Thoracic aorta (tissue), 2 donors: ENCODE measurements at places on chromosomes 5 and 9.

GRCh38 chr5:131430794-131431193 lies 166.9 kb downstream of the CDC42SE2 start:
- no peak for DNase-seq

- DNase-seq = no peak
Measured at GRCh38 chr9:104553261-104553660, 15.7 kb upstream of the OR13C8 start.

DNA sequence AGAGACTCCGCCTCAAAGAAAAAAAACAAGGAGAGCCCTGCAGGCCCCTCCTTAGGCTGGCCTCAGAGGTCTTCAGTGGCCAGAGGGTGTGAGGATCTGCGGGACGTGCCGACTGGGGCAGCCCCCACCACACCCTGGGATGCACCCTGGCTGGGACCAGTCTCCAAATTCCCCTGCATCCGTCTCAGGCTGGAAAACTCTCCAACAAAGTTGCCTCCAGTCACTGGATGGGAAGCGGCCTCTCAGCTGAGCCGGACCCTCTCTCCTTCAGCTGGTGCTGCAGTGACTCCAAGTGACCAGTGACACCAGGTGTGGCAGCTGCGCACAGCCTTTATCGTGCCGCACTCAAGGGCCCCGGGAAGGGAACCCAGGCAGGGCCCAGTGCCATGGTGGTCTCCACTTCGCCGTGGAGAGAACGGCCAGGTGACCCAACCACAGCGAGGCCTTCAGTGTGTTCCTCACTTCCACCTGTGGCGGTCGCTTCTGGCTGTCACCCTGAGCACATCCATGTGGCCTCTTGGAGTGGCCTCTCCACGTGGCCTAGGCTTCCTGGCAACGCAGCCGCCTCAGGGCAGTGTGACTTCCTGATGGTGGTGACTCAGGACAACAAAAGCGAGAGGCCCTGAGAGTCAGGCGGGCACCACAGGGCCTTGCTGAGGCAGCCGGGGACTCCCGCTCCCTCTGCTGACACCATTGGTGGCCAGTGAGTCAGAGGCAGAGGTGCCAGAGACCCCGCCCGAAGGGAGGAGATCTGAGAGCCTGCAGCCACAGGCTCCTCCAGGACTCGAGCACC lies 19.3 kb upstream of the CAMSAP1 start:
- no peak for DNase-seq

- DNase-seq = no peak
Measured at GRCh38 chr5:28517691-28518090, 1479.3 kb upstream of the CDH9 start.

DNA sequence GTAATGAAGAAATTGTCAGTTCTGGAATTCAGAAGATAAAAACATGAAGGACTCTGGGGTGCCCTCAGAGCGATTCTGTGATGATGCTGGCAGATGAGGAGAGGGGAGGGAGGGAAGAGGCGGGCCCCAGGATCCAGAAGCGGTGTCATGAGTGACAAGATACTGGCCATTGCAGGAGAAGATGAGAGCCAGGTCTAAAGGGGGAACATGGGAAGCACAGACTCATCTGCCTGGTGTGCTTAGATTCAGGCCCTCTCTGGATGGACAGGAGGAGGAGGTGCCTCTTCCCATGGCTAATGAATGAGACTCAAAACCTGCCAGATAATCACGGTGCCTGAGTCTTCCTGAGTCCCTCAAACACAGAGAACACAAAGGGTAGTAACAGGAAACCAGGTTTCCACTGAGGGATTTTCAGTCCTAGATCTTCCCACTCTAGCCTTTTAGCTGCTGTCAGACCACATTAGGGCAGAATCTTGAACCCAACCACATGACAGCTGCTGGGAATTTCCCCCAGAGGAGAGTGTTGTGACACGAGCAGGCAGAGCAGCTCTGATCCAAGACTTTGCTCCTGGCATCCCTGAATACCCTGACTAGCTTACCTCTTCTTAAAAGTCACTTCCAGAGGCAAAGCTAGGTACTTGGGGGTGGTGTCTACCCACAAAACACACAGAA lies 28.2 kb upstream of the HSPA9 start:
- no peak for DNase-seq

DNA sequence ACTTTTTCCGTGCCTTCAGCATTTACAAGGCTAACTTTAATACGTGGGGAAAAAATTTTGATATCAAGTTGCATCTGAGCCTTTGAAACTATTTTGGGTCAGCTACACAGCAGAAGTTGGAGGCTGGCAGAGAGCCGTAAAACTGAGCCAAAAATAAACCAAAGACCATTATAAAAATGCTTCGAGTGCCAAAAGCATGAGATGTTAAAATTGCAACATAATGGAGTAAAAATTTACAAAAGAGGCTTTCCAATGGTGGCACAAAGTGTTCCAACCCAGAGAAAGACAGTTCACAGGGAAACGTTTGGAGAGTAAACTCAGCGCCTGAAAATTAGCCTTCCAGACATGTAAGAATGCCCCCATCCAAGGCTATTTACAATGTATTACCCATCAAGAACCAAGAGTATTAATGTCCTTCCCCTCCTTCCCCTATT lies 190.3 kb downstream of the TLE1 start:
- peak; percentile 25 for DNase-seq

- no peak for DNase-seq
Measured at GRCh38 chr5:107948377-107948776, 277.6 kb upstream of the EFNA5 start.

GRCh38 chr9:134637696-134638501 lies 3.7 kb upstream of the COL5A1 start:
- no peak for DNase-seq

GRCh38 chr9:38026840-38027527 lies 42.0 kb downstream of the SHB start:
- no peak for DNase-seq

DNA sequence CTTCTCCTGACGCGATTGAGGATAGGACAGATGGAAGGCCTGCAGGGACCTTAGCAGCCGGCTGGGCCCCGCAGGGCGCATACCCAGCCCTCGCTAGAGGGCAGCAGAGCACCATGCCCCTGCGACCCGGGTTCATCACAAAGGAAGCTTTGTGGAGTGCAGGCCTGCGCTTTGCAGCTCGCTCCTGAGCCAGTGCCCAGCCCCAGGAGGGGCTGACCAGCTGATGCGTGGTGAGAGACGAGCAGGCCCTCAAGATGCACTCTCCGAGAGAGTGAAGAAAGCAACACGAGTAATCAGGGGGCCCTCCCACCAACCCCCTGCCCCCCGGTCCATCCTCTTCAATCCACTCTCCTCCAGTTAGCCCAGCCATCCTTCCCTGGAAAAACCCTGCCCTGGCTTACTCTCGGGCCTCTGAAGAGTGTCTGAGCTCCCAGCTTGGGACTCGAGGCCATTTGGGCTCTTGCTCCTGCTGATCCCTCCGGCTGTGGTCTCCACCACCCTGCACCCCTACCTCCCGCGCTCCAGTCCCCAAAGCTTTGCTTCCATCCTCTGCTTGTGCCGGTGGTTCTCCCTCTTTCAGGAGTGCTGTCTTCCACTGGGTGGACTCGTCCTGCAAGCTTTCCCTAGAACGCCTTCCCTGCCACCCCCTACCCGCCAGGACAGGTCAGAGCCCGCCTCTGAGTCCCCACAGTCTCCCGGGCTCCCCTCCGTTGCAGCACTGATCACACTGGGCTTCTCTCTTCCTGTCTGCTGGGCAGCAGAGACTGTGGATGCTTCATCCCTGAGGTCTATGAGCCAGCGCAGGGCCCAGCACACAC lies 9.1 kb upstream of the KIF12 start:
- DNase-seq = no peak
